ENCODE measurements at places on chromosomes 4 and X. TPM values are rescaled to one million over a fixed set of nuclear protein-coding genes. Genes with fewer than 3 reads are reported as not detected.

GRCh38 chrX:130216320-130216719 is 44.6 kb downstream of the RAB33A start:
- DNase-seq = no peak

Gene CYSLTR1
- polyA plus RNA-seq = 2.4 TPM

Gene ASMT
- polyA plus RNA-seq = not detected

DNA sequence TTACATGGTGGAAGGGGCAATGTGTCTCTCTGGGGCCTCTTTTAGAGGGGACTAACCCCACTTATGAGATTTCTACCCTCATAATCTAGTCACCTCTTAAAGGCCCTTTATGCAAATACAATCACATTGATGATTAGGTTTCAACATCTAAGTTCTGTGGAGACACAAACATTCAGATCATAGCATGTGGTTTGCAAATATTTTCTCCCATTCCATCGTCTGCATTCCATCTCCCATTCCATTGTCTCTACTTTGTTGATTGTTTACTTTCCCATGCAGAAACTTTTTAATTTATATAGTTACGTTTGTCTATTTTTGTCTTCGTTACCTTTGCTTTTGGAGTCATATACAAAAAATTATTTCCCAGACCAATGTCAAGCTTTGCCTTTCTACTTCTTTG is 927.5 kb upstream of the INTU start:
- no peak for DNase-seq

GRCh38 chr4:124710015-124710741 is 2.4 kb downstream of the ANKRD50 start:
- no peak for DNase-seq

DNA sequence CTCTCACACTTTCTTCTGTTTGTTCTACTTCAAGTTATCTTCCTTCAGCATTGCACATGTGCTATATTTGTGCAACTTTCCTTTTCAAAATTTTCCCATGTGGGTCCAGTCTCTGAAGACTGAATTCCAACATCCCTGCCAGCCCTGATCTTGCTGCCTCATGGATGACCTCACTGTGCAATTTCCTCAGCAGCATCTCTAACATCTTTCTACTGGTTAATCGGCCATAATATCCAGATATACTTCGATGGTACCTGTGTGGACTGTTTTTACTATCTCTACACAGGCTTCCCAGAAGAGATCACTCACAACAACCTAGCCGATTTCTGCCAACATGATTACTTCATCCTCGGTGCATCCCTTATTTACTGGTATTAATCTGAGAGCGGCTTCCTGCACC is 41.5 kb downstream of the GPM6A start:
- DNase-seq = no peak

GRCh38 chrX:48913605-48914366 is 2.3 kb upstream of the SLC35A2 start:
- no peak for DNase-seq
